Activated CD4-positive, alpha-beta T cell treated with anti-CD3 and anti-CD28 coated beads, Interleukin-2, amount 50 U/mL, for 48 hours (primary cell): ENCODE measurements at places on chromosomes 2 and 18.

- no peak for DNase-seq
These were observed 202.2 kb downstream of the TNS1 start for GRCh38 chr2:217800433-217801114.

- DNase-seq, result no peak
These were observed 94.8 kb upstream of the SMAD7 start for GRCh38 chr18:49045585-49045984.

- no peak for DNase-seq
These were observed 13.4 kb downstream of the MYO5B start for GRCh38 chr18:50181590-50181989.

DNA sequence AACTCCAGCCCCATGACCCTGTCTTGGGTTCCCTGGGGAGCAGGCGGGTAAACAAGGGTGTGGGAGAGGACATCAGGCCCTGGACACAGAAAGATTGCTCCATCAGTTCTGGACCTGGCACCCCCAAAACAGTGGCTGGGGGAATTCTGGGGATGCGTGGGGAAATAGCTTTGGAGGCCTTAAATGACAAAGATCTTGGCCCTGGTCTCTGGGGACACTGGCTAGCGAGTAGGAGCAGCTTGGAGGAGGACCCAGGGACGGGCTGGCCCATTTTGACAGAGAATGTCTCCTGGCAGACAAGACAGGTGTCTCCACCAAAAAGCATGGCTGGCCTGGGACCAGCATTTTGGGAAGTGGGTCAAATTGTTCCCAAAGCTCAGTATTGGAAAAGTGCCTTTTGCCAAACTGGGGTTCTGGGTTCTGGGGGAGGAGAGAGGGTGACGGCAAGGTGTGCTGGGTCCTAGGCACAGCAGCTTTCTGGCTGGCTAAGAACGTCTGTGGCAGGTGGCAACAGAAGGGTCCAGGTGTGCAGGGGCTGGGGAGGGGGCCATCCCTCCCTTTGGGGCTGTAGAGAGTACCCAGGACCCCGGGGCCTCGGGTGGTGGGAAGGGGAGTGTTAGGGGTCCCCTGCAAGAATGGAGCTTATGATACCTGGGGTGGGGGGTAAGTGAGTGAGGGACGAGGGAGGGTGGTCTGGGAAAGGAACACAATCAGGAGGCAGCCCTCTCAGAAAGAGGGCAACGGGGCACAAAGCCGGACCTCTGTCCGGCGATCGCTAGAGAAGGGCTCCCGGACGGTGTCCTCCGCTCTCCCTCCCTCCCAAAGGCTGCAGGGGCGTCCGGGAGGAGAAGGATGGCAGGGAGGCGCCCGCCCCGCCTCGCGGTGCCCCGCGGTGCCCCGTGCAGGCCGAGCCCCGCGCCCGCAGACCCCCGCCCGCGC lies 556 bp downstream of the CYRIA start:
- DNase-seq, result no peak

GRCh38 chr2:23289671-23290070 lies 95.3 kb upstream of the KLHL29 start:
- DNase-seq, result no peak
